ENCODE measurements at places on chromosomes 12 and 14. TPM values are rescaled to one million over a fixed set of nuclear protein-coding genes. Genes with fewer than 3 reads are reported as not detected.

The RBMS2 gene
- total RNA-seq: 8.5 TPM

The SIX1 gene
- total RNA-seq: 3.3 TPM

The TMCC3 gene
- total RNA-seq: 2.2 TPM

The OTX2 gene
- total RNA-seq: not detected

The LMO3 gene
- total RNA-seq: 14.3 TPM

The KRT85 gene
- total RNA-seq: not detected

The DNAI7 gene
- total RNA-seq: not detected

Data from subcutaneous preadipocyte (primary cell).